ENCODE measurements at places on chromosomes 11 and 22.

GRCh38 chr22:36839356-36840073 is 21.3 kb upstream of the NCF4 start:
- DNase-seq: no peak

- DNase-seq: no peak
These were observed 15.3 kb downstream of the TAB1 start for GRCh38 chr22:39414886-39415285.

DNA sequence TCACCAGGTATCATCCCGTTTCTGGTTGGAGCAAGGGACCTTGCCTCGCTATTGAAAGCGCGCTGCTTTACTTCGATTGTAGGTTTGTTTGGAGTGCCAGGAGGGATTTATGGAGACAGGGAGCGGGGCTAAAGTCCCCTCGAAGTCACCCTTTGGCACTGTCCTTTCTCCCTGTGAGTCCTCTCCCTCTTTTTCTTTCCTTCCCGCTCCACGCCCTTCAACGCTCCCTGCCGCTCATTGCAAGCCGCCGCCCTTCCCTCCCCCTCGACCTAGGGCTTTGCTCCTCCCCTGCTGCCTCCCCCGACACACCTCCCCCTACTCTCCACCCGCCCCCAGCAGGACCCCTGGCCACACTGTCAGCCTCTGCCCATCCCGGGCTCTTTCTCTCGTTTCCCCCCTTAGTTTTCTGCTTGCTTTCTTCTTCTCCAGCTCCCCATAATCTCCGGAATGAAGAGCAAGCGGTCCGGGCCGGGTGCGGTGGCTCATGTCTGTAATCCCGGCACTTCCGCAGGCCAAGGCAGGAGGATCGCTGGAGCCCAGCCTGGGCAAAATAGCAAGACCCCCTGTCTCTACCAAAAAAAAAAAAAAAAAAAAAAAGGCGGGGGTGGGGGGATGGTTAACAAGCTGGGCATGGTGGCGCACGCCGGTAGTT is 41.0 kb downstream of the AHNAK start:
- DNase-seq: no peak

- no peak for DNase-seq
These were observed 2.2 kb upstream of the BPIFC start for GRCh38 chr22:32466496-32466895.

DNA sequence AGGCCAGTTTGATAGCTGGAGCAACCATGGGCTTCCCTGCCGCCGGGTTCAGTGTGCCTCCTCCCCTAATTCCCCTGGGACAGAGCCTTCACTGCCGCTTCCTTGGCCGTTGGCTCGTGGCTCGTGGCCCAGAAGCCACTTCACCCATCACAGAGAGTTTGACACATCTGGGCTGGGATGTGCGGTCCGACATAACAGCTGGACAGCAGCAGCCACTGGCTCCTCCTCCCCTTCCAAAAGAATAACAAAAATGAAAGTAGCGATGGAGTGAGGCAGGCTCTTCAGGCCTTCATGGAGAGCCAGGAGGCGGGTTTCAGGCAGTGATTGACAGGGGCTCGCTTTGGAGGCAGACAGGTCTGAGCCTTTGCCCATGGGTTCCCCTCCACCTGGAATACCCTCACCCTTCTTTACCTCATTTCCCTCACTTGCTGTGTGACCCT is 8.2 kb downstream of the CREB3L1 start:
- no peak for DNase-seq

GRCh38 chr22:31451709-31452571 is 37.7 kb downstream of the EIF4ENIF1 start:
- DNase-seq: no peak

GRCh38 chr11:12243911-12244550 is 133.3 kb upstream of the PARVA start:
- no peak for DNase-seq

- no peak for DNase-seq
These were observed 102.0 kb downstream of the ZNF280B start for GRCh38 chr22:22406445-22407027.

DNA sequence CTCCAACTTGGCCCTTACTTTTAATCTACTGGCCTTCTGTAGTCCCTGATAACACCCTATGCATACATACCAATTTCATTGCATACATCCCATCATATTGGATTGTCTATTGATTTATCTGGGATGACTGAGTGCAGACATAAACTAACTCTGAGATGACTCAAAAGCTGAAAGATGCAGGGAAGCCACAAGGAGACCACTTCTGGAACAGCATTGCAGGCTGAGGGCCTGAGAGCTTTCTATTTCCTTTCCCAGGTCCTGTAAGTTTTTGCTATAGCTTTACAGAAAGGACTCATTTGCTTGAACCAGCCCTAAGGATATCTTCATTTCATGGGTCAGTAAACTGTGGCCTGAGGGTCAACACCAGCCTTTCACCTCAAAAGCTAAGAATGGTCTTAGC is 15.1 kb upstream of the SPON1 start:
- DNase-seq: no peak

GRCh38 chr22:23094260-23094659 is 23.9 kb downstream of the GNAZ start:
- DNase-seq: no peak

DNA sequence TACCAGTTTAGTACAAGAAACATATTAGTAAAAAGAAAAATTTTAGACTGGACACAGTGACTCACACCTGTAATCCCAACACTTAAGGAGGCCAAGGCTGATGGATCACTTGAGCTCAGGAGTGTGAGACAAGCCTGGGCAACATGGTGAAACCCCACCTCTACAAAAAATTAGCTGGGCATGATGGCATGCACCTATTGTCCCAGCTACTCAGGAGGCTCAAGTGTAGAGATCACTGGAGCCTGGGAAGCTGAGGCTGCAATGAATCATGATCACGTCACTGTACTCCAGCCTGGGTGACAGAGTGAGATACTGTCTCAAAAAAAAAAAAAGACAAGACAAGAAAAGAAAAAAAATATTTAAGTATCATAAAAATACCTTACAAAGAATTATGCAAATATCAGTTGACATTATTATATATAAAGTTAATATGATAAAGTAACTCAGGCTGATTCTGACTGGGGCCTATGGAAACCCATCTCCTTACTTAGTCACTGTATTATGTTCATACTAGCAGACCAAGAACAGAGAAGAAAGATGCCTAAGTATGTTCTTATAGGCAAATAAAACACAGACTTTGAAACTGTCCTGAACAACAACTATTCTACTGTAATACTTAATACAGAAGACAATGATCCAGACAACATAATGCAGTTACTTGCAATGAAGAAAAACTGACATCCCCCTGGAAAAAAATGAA is 27.3 kb downstream of the FAM168A start:
- no peak for DNase-seq

- DNase-seq: no peak
These were observed 5.0 kb downstream of the SIGIRR start for GRCh38 chr11:409600-410483.

DNA sequence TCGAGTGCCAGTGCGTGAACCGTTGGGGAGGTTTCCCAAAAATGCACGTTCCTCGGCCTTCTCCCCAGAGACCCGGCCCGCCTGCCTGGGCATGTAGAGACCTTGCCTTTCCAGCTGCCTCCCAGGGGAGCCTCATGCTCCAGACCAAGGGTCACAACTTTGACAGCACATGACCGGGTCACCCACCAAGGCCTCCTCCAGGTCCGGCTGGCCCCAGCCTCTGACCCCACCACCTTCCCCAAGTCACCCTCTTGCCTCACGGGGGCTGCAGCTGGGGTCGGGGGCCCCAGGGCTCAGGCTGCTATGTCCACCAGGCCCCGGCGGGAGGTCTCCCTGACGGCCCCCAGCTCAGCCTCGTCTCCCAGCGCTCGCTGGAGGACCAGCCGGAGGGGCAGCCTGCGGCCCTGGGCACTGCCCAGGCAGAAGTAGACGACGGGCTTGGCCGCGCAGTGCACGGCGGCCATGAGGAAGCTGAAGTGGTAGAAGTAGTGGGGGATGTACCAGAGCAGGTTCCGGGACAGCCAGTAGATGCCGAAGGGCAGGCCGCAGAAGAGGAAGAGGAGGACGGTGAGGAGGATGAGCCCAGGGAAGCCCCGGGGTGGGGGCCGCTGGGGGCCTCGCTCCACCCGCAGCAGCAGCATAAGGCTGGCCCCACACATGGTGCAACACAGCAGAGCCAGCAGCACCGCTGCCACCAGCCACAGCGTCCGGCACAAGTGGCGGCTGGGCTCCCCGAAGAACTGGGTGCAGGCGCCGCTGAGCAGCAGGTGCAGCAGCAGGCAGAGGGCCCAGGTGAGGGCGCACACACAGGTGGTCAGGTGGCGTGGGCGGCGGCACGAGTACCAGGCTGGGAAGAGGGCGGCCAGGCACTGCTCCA is 4.4 kb downstream of the MRGPRE start:
- no peak for DNase-seq

DNA sequence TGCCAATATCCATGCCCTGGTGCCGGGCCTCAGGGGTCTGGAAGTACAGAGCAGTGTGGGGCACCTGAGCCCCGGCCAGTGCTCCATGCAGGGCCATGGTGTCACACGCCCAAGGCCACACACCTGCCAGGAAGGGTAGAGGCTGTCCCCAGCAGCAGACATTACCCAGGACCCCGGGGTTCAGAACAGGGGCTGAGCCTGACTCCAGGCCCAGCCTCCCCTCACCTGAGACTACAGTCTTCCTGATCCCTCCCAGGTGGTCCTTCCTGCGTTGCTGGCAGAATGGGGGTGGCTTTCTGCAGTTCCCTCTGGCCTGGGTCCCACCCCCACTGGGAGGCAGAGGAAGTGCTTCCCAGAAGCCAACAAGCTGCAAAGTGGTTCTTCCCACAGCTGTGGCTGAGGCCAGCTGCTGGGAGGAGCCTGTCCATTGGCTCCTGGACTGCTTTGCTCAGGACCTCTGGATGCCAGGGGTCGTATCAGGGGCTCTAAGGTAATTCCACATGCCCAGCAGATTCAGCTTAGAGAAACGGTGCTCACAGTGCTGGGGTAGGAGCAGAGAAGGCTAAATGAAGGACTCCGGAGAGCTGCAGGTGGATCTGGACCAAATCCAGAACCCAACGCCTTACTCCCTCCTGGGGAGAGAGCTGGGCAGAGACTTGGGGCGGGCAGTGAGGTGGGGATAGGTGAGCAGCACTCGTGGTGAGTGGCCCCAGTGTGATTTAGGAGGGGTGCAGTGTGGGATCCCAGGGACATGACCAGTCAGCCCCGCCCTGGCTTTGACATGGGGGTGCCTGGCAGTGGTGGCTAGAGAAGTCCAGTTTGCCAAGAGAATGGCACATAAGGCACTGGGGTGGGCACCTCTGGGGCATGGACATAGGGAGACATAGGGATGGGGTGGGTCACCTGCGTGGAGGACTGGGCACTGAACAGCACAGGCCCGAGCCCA is 12.6 kb downstream of the TCIRG1 start:
- DNase-seq: no peak

DNA sequence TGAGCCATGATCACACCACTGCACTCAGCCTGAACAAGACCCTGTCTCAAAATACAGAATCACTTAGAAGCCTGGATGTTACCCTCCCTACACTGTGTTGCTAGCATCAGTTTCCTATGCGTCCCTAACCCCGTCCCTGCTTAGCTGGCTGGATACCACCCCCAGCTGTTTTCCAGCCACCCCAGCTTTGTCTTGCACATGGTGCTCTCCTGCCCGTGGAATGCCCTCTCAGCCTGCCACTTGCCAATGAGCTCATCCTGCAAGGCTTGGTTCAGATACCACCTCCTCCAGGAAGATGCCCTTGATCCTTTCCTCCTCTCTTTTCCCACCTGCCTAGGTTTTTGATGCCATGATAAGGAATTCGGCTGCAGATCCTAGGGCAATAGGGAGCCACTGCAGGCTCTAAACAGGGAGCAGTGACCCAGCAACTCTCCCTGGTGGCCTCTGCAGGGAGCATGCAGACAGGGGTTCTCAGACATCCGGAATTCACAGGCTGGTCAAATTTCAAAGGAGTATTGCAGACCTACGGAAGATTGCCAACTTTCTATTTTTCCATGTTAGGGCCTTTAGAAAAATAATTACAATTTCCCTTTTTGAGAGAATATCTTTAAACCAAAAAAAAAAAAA is 52.7 kb upstream of the WNT7B start:
- DNase-seq: no peak

DNA sequence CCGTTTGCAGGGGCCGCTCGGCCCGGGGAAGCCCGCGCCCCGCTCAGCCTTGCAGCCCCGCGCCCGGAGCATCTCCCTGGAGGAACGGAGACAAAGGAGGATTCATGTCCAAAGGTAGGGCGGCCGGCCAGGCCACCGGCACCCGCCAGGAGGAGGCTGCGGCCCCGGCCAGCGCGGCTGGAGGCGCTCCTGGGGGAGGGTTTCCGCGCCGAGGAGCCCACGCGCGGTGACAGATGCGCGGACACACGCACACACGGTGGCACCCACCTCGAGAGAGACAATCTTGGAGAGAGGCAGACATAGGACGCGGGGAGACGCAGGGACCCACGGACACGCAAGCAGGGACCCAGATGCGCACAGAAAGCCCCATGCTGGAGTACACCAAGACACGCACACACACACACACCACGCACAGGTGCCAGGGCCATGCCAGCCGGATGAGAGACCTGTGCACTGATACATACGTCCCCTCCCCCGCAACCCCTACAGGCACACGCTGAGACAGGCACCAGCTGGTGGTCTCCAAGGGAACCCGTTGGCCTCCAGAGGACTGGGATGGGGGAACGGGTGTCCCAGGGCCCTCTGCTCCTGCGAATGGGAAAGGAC is 7.8 kb downstream of the SEPTIN3 start:
- DNase-seq: no peak

- no peak for DNase-seq
These were observed 204.5 kb downstream of the LRRC4C start for GRCh38 chr11:41254966-41255365.
